ENCODE measurements at places on chromosomes 13 and 19.

DNA sequence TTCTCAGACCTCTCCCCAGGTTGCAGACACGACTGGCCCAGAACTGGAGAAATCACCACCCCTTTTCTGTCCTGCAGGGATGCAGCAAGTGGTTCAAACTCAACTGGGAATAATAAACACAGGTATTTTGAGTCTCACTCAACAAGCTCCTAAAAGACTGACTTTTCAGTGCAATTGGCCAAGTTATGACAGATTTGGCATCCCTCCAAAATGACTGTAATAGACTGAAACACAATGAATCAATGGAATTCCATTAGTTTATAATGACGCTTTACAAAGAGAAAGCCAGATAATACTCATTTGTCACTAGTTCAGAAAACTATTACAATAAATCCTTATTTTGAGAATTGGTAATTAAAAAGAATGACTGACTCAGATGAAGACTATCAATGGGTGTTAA, 38.1 kb downstream of the MIPEP start:
- DNase-seq, result no peak

- DNase-seq, result no peak
Measured at GRCh38 chr19:7287722-7288121, 6.5 kb downstream of the INSR start.

DNA sequence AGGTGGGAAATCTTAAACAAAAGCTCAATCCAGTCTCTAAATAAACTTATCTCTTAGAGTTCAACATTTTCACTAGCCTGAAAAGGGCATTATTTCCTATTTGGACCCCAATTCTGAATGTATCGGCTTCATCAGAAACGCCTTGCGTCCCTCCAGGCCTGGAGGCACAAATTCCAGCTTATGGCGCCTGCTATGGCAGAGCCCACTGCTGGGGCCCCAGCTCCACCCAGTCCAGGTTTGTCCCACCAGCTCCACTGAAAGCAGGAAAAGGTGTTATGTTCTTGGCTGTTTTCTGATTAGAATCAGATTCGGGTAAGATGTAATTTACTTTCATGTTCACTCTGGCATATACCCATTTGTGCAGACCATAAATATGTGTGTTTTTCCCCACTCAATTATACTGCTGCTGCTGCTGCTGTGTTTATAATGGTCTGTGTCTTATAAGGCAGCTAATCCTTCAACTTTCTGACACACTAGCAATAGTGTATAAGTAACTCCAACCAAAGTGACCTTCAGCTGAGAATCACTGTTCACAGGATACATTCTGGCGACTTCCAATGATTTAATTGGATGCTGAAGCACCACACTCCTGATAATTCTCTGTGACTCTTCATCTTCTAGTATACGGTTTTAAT, 6.4 kb downstream of the IRS2 start:
- no peak for DNase-seq

DNA sequence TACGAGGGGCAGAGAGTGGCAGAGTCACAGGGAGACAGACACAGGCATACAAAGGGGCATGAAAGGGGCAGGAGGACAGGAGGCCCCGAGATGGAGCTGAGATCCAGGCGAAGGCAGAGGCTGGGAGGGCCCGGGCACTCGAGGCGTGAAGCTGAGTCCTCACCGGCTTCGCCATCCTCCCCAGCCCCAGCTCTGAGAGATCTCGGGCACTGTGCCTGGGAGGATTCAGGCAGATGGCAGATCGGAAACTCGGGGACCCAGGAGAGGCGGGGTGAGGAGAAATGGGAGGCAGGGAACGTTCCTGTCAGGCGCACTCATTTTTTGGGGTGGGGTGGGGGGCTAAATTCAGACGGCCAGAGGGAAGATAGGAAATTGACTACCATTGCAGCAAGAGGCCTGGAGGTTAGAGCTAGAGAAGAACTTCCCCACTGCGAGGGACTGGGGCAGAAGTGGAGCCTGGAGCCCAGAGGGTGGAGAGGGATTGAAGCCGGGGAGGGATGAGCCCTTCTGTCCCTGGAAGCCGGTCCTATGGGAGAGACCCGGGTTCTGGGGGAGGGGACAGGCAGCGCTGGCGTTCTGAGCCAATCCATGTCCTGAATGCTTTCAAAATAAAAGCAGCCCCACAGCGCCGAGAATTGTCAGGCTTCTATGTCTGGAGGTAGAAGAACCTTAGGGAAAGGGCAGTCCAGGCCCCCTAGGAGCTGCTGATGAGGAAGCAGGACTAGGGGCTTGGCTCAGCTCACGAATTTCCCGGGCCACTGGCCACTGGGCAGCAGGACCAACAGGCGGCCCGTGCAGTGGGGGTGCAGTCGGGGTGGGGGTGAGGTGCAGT, 12.6 kb downstream of the LRRC4B start:
- no peak for DNase-seq

- DNase-seq, result no peak
Measured at GRCh38 chr19:13803038-13803437, 7.8 kb downstream of the ZSWIM4 start.

Data from activated CD4-positive, CD25-positive, alpha-beta regulatory T cell treated with anti-CD3 and anti-CD28 coated beads, Interleukin-2, amount 50 U/mL, for 72 hours (primary cell).